Renal cortical epithelial cell (primary cell): ENCODE measurements at places on chromosomes 6 and 20.

DNA sequence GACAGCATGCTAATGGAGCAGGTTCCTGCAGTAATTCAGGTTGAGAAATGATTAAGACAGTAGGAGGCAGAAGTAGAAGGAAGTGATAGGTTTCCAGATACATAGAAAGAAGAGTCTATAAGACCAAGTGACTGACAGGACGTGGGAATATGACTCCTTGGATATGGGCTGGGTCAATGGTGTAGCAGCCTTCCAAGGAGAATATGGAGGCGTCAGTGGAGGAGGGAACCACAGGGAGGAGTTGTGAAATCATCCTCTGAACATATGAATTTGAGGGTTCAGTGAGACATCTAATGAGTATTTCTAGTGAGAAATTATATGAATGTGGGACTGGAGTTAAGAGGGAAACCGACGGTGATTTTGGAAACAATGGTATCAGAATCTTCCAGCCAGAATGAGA lies 43.3 kb downstream of the NUDT3 start:
- DNase-seq: no peak

DNA sequence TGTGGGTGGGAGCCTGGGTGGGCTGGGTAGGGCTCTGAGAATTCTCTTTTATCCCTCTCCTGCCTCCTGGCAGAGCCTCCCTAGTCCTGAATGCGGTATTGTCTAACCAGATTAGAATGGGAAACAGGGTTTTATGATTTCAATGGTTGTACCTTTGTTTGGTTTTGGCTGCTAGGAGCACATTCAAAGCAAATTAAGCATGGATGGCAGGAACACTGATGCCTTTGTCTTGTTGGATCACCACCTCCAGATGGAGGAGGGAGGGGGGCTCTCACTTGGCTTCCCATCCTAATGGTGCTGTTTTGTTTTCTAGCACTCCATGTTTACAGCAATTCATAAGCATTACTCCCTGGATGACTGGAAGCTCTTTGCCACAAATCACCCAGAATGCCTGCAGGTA lies 11.6 kb downstream of the GMPR start:
- peak; percentile 18 for DNase-seq

DNA sequence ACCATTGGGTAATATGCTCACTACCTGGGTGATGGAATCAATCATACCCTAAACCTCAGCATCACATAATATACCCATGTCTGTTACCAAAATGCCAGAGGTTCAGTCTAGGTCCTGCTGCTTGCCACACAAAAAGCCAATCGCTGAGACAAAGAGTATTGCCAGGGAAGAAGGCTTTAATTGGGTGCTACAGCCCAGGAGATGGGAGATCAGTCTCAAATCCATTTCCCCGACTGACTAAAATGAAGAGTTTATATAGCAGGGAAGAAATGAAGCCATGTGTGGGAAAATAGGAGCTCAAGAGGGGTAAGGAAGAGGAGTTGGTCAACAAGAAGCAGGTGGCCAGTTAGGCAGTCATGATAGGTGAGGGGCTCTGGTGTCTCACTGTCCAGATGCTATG lies 149.6 kb downstream of the QRSL1 start:
- no peak for DNase-seq

GRCh38 chr6:149468179-149468578 lies 16.6 kb downstream of the ZC3H12D start:
- DNase-seq: no peak

- no peak for DNase-seq
Measured at GRCh38 chr6:55379895-55380294, 52.6 kb downstream of the GFRAL start.

- DNase-seq: no peak
Measured at GRCh38 chr6:14775528-14775927, 470.3 kb upstream of the JARID2 start.

GRCh38 chr6:142300758-142301650 lies 803 bp upstream of the ADGRG6 start:
- DNase-seq: peak; percentile 50

DNA sequence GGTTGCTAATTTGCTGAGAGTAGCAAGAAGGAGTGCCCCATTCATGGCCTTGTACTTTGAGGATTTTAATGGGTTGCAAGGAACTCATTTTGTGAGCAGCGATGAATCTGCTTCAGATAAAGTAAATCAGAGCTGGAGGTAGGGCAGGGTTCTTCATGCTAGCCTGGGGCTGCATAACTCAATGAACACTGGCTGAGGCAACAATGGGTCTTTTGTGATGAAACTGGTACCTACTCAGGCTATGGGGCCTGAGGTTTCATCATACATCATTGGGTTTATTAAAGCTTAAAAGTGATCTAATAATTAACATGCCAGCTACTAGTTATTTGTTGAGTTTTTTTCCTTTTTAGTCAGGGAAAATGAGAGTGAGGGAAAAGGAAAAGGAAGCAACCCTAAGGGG lies 106.9 kb downstream of the FAM50B start:
- peak; percentile 85 for DNase-seq

DNA sequence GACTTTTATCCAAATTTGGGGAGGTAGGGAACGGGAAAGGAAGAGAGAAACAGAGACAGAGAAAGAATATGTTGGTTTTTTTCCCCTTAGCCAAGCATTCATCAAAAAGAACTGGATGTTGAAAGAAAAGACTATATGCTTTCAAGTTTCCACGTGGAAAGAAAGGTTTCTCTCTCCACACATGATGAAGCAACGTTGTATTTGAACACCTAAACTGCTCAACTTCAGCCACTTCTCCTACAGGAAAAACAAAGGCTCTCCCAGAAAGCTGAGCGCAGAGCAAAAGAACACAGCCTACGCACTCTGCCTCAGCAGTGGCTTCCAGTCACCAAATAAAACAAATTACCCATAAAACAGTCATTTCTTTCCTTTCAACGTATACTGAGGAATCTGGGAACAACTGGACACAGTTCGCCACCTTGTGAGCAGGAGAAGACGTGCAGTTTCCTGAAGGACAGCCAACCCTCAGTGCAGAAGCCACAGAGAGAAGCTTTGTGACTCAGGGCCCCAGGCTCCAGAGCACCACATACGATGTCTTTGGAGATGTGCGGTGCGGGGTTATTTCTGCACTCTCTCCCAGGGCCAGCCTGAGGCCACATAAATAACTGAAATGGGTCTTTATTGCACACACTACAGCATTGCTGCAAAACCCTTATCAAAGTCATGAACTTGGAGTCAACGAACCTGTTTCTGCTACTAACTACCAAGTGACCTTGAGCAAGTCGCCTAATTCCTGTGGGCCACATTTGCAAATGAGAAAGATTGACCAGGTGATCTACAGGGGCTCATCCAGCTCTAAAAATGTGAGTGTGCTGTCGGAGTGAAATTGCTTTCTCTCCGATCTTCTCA lies 10.1 kb downstream of the IL17F start:
- DNase-seq: peak; percentile 92

- no peak for DNase-seq
Measured at GRCh38 chr6:35057449-35058357, 83.4 kb downstream of the TCP11 start.

- no peak for DNase-seq
Measured at GRCh38 chr6:30093951-30094661, 18.5 kb upstream of the RNF39 start.

DNA sequence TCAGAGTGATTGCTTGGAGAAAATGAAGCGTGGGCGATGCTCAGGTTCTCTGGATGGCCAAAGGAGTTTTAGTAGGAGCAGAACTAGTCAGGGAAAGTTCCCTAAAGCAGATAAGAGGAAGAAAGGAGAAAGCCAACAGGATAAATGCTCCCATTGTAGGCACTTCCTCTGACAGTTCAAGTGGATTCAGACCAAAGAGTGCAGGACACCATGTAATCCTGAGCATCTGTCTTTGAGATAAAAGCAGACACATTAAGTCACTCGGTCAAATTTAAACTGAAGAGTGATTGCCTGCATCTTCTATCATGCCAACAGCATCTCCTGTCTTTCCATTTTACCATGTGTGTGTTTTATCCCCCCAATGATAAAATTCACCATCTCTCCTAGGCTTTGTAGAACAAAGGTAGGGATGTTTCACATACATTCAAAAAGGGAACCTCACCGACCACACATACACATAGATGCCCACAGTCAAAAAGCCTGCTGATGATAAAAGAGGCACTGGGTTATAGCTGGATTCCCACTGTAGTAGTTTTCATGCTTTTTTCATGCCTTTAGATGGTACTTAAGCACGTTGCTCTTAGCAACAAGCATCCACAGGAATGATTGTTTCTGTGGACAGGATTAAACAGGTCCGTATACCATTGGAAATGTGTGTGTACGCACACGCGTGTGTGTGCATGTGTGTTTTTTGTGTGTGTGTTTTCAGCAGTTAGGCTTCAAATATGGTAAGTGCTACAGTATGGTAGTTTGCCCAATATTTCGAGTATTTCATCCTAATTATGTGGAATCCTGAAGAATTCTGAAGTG lies 7.0 kb downstream of the GRIK2 start:
- no peak for DNase-seq

DNA sequence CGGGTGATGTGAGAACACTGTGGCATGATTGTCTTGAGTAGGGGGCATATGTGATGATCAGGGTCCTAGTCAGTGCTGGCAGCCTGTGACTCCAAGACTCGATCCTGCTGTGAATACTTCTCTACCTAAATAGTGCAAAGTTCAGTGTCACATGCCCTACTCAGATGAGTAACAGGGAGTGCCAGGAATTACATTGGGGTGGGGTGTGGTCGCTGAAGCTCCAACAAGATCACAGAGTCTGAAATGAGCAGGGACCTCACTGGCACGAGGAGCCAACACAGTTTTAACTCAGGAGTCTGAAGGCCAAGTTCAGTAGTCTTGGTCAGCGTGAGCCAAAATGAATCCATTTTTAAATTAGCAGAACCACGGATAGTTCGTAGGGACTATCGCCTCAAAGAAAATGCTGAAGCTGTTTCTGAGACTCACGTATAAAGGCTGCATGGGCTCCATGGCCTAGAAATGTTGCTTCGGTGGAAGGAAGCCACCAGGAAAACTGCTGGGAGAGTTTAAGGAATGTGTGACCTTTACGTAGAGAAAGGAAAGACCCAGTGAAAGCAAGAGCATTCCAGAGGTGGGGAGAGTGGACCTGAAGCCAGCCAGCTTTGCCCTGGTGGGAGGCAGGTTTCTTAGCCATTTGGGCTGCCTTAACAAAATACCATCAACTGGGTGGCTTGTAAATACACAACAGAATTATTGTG lies 72.2 kb downstream of the RPP40 start:
- peak; percentile 29 for DNase-seq

GRCh38 chr20:4091490-4092479 lies 76.4 kb upstream of the RNF24 start:
- DNase-seq: no peak
